ENCODE measurements at places on chromosomes 12 and 14.
A peak's percentile ranks its signal among the peaks of the same experiment; 100 is the strongest.

- DNase-seq: no peak
Observed at GRCh38 chr12:60266381-60266852, 670.6 kb downstream of the SLC16A7 start.

DNA sequence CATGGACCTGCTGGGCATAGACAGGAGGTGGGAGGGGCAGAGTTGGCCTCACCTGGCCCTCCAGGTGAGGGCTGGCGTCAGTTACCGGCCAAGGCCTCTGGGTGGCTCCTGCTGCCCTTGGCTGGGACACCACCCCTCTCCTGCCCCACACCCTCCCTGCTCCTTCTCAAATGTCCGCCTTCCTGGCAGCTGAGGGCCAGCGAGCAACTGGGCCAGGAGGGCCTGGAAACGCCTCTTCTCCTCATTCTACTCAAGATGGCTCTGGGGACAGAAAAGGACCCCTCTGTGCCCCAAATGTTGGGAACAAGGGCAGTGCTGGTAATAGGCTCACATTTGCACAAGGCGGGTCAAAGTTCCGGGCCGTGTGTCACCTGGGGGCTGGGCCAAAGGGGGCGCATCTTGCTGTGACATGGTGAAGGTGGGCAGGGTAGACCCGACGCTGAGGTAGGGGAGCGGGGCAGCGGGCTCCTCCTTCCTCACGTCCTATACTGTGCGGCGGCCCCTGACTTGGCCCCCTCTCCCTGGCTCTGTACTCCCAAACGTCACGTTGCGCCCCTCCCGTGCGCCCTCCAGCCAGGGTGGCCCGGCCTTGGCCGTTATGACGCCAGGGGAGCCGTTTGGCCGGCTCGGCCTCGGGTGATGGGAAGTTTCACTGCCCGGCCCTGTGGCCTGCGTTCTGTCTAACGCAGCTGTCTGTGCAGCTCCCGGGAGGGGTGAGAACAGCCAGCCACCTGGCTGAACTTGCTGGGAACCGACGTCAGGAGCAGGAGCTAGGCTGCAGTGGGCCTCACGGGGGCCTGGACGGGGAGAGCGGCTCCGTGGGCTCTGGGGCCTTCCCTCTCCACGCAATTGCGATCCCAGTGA is 18.0 kb upstream of the DLK1 start:
- DNase-seq: peak; percentile 53

GRCh38 chr14:43894534-43894933 is 612.5 kb downstream of the FSCB start:
- no peak for DNase-seq

- no peak for DNase-seq
Observed at GRCh38 chr12:108855284-108856169, 1.9 kb downstream of the SSH1 start.

DNA sequence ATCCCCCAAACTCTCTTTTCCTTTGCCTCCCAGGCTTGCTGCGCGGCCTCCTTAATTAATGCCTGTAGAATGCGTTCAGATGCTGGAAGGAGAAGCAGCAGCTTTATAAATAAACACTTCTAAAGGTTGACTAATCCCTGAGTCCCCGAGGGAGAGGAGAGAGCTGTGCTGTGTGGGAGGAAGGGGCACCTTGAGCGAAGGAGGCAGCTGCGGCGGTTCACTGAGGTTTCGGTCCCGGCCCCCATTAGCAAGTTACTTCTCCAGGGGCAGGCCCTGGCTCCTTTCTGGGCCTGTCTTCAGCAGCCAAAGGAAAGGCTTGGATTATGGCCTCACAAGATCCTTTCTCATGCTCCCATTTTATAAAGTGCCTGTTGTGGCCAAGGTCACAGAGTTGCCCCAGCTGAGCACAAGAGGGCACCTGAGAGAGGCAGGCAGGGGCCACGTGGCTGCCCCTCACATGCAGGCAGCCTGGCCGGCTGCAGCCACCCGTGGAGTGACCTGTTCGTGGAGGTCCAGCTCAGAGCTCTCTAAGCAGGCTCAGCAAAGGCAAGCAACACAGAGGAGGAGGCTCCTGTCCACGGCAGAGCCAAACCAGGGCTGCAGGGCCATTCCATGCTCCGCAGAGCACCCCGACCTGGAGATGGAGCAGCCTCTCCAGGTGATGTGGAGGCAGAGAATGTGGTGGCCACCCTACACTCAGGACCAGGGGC is 15.0 kb upstream of the CACNA2D4 start:
- no peak for DNase-seq

DNA sequence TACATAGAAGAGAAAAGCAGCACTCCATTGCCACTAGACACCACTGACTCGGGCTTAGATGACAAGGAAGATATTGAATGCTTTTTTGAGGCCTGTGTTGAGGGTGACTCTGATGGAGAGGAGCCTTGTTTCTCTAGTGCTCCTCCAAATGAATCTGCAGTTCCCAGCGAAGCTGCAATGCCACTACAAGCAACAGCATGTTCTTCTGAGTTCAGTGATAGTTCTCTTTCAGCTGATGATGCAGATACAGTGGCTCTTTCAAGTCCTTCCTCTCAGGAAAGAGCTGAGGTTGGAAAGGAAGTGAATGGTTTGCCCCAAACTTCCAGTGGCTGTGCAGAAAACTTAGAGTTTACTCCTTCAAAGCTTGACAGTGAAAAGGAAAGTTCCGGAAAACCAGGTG is 114.5 kb upstream of the NPAS3 start:
- no peak for DNase-seq

- no peak for DNase-seq
Observed at GRCh38 chr14:23370221-23370620, 2.4 kb upstream of the IL25 start.

GRCh38 chr12:48803675-48804074 is 14.6 kb upstream of the CACNB3 start:
- no peak for DNase-seq

DNA sequence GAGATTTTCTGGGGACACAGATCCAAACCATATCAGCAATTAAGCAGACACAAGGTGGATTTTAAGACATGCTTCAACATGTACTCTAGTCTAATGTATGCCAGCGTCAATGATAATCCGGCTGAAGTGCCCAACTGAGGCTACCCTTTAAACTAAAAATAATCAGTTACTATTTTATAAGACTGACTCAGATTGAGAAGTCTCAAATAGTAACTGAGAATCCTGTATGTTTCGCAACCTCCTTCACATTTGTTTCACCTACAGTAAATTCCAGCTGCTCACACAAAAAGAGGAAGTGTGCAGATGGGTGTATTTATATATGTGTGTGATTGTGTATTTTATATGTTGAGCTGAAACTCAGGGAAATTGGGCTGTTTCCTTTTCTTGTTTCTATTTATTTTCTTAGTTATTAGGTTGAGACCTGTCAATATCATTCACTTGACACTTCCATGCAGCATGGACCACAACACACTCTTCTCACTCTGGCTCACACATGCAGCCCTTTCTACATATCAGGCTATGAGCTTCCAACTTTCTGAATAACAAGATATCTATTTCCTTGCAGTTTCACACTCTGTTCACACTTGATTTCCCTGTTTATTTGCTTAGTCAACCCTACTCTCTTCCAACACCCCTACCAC is 1224.9 kb upstream of the TMEM132C start:
- no peak for DNase-seq
